ENCODE measurements at places on chromosomes 2 and 18. TPM values are rescaled to one million over a fixed set of nuclear protein-coding genes. Genes with fewer than 3 reads are reported as not detected.

DNA sequence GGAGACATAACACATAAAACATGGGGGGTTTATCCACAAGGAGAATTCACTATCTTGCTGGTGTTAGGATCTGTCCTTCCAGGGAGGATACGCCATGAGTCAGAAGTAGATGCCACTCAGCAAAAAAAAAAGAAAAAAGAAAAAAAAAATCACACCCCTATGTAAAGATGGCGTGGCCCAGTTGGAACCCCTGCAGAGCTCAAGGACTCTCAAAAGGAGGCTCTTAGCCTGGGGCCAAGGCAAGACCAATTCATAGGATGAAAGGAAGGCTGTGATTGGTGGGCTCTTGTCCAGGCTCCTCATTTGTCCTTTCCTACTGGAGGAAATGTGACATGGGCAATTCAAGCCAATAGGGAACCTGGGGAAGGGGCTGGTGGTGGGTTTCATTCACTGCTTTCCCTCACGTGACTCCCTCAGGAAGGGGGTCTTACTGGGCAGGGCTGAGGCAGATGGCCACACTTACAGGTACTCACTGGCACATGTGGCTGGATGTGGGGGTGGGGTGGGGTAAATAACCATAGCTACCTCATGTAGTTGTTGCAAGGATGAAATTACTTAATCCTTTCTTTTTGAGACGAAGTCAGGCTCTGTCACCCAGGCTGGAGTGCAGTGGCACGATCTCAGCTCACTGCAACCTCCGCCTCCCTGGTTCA is 38.7 kb upstream of the HAAO start:
- no peak for DNase-seq
- H3K4me3 ChIP-seq, result no peak overlapping the region
- no peaks in the 10 kb centered on the region for H3K27me3 ChIP-seq
- no peak overlapping the region for H3K27ac ChIP-seq
- H3K4me1 ChIP-seq, result peaks cover 31% of the 10 kb centered on the region
- no peaks in the 10 kb centered on the region for H3K36me3 ChIP-seq

DNA sequence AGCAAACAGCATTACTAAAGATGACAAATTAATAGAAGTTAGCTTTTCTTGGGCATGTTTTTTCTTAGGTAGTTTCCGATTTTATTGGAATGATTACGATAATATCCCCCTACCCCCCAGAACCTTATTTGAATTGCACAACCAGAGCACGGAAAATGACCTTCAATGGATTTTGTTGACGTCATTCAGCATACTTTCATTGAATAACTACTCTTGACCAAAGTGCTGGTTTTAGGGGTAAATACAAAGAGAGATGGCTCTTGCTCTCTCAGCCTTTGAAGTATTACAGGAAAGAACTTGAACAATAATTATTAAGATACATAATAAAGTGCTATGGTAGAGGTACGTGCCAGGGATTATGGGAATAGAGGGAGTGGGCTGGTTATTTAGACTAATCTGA is 36.0 kb downstream of the VAPA start:
- H3K4me3 ChIP-seq, result no peak overlapping the region
- H3K27me3 ChIP-seq, result no peaks in the 10 kb centered on the region
- DNase-seq, result no peak
- H3K36me3 ChIP-seq, result peaks cover 76% of the 10 kb centered on the region
- peaks cover 33% of the 10 kb centered on the region for H3K4me1 ChIP-seq
- H3K27ac ChIP-seq, result peak overlapping the region; percentile 47

DNA sequence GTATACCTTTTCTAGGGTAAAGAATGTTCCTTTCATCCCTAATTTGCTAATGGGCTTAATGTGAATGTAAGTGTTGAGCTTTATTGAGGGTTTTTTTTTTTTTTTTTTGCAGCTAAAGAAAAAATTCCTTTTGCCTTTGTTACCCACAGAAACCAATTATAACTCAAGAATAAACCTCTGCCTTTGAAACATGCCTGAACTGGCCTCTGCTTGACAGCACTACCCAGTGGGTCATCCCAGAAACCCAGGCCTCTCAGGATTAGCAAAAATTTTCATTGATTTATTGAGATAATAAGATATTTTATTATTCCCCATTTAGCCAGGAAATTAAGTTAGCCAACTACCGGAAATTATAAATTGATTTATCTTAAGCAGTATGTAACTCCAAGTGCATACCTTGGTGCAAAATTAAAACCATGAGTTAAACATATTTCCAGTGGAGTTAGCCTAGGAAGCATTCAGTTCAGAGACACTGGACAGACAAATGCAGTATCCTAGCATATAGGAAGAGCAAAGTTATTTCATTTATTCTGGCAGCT is 67.0 kb upstream of the RASGRP3 start:
- peaks cover 9% of the 10 kb centered on the region for H3K4me1 ChIP-seq
- no peaks in the 10 kb centered on the region for H3K36me3 ChIP-seq
- no peak for DNase-seq
- no peaks in the 10 kb centered on the region for H3K27me3 ChIP-seq
- H3K27ac ChIP-seq, result peak overlapping the region; percentile 31
- no peak overlapping the region for H3K4me3 ChIP-seq

- H3K27ac ChIP-seq, result no peak overlapping the region
- peaks cover 12% of the 10 kb centered on the region for H3K27me3 ChIP-seq
- H3K36me3 ChIP-seq, result no peaks in the 10 kb centered on the region
- H3K4me3 ChIP-seq, result no peak overlapping the region
- no peak for DNase-seq
- H3K4me1 ChIP-seq, result no peaks in the 10 kb centered on the region
Observed at GRCh38 chr2:73704285-73704684, 32.9 kb downstream of the TPRKB start.

- H3K27me3 ChIP-seq, result peaks cover 11% of the 10 kb centered on the region
- peaks cover 6% of the 10 kb centered on the region for H3K4me1 ChIP-seq
- no peaks in the 10 kb centered on the region for H3K36me3 ChIP-seq
- no peak overlapping the region for H3K4me3 ChIP-seq
- H3K27ac ChIP-seq, result no peak overlapping the region
Observed at GRCh38 chr2:1556776-1557466, 143.7 kb downstream of the TPO start.

GRCh38 chr2:27735263-27735904 is 36.1 kb upstream of the MRPL33 start:
- DNase-seq, result peak; percentile 71
- no peaks in the 10 kb centered on the region for H3K36me3 ChIP-seq
- no peaks in the 10 kb centered on the region for H3K27me3 ChIP-seq
- no peak overlapping the region for H3K27ac ChIP-seq
- H3K4me1 ChIP-seq, result peaks cover 8% of the 10 kb centered on the region

Gene LRRTM4
- total RNA-seq, result not detected

Data from MCF 10A (cell line).